Fibroblast of skin of scalp (primary cell): ENCODE measurements at places on chromosomes 16 and 17.
A peak's percentile ranks its signal among the peaks of the same experiment; 100 is the strongest.

DNA sequence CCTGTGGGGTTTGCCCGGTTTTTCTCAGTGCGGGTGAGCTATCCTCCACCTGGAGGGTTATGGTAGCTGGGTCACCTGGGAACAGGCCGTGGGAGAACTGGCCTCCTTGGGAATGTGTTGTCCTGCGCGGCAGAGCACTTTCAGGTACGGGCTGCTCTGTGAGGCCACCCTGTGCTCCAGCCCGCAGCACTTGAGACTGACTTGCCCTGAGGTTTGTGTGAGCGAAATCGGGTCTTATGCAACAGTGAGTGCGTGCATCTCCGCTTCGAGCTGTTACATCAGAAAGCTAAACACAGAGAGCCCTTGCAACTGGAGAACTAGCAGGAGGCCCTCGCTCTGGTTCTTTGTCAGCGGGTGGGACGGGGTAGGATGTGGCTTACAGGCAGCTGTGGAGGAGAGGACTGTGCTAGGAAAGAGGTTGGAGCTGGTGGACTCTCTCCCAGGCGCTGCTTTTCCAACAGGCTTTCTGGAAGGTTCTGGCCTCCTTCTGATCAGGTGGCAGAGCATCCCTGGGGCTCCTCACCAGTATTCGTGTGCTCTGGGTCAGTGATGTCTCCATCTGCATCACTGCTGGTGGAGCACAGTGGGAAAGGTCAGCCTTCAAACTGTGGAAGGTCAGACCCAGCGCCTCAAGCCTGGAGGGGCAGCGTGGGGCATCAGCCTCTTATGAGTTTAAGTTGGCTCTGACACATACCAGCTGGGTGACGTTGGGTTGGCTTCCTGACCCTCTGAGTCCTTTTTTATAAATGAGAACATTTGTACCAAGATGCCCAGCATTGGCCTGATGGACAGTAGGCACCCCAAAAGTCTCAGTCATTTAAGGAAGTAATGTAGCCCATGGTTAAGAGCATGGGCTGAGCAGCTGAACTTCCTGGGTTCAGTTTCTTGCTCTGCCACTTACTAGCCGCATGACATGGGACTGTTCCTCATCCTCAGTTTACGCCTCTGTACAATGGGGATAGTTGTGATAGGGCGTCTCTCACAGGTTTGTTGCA lies 76.3 kb downstream of the KSR1 start:
- peak; percentile 83 for DNase-seq

- no peak for DNase-seq
Observed at GRCh38 chr17:57235124-57235523, 21.2 kb upstream of the MSI2 start.

- DNase-seq = no peak
Observed at GRCh38 chr17:74444406-74444805, 12.5 kb downstream of the GPRC5C start.

DNA sequence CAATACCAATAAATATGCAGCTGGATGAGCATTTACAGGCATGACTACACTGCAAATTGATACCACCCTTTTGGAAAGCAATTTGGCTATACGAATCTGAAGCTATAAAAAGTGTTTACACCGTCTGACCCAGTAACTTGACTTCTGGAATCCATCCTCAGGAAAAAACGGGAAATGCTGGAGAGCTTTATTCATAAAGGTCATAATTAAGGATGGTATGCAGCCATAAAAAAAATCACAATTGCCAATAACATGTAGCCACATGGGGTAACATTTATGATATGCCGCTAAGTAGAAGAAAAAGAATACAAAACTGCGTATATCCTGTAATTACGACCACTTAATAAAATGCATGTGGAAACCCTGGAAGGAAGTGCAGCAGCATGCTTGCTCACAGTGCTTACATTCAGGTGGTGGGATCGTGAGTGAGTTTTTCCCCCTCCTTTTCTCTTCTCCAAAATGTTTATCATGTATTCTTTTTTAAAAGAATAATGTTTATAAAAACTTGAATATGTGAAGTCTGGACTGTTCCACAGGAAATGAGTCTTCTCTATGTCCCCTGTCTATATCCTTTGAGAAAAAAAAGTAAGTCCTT lies 34.2 kb downstream of the COPRS start:
- peak; percentile 48 for DNase-seq

- no peak for DNase-seq
Observed at GRCh38 chr17:31313982-31314781, at the start of gene EVI2B. Gene EVI2B (minus strand): TSS chr17:31314054. CDS start chr17:31305609, 8,445 bp downstream.

- DNase-seq = no peak
Observed at GRCh38 chr17:64780096-64781013, 118.2 kb upstream of the SMURF2 start.

DNA sequence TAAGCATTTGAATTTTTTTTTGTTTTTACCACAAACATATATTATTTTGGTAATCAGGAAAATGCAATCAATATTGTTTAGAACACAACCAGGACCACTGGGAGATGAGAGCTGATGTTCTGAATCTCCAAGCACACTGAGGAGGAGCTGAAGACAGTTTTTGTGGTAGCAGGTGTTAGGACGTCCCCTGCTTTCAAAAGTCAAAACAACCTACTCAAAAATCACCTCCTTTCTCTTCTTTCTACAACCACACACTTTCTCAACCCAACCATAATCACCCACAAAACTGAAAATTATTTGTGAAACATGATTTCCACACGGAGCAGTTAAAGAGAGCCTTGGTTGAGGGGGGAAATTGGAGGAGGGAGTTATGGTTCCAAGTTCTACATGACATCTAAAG lies 26.7 kb upstream of the CFAP20 start:
- DNase-seq = no peak

DNA sequence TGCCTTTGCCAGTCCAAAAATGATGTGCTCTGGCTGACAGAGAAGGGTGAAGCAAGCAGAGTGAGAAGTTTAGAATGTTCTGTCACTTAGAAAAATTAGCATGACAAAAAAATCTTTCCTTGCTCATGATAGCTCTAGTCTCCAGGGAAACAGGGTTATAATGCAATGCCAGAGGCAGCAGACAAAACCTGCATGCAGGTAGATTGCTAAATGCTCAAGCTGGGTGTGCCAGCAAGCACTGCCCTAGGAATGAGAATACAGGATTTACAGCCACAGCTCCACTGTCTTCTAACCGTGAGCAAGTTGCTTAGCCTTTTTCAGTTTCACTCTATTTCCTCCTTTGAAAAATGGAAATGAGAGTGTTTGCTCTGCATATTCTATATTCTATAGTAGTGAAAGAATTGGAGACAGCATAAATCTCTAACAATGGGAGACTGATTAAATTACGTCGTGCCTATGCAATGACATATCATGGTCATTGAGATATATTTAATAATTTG lies 516.6 kb upstream of the C16orf82 start:
- DNase-seq = no peak

DNA sequence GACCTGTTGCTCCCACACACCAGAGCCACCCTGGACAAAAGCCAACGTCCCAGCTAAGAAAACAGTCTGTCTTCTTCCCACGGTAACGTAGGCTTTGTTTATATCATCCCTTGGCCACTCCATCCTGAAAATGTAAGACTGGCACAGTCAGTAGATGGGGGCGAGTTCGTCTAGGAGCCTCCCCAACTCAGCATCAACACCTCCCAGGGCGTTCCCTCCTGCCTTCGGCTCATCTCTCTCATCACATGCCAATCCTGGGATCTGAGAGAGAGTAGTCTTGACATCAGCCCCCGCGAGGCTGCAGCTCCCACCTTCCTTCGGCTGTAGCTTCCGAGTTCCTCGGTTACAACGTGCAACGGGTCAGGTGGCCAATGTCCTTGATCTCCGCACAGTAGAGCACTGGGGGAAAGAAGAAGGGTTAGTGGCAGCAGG lies 894 bp downstream of the RNF227 start:
- DNase-seq = no peak

DNA sequence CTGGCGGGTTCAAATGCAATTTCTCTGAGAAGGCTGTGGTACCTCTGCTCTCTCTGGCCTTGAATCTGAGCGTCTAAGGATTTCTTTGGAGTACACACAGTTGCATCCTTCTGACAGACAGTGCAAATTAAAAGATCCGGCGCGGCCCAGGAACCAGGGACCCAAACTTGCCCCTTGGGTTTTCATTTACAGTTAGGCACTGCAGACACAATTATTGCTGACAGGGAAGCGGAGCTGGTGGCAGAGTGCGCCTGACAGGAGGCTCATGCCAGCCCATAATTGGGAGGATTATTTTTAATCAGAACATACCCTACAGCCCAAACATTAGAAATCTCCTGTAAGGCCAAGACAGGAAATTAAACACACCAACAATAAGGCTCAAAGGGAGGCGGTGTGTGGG lies 1023.4 kb upstream of the RBFOX1 start:
- no peak for DNase-seq

GRCh38 chr16:87366288-87366687 lies 17.3 kb downstream of the FBXO31 start:
- no peak for DNase-seq

DNA sequence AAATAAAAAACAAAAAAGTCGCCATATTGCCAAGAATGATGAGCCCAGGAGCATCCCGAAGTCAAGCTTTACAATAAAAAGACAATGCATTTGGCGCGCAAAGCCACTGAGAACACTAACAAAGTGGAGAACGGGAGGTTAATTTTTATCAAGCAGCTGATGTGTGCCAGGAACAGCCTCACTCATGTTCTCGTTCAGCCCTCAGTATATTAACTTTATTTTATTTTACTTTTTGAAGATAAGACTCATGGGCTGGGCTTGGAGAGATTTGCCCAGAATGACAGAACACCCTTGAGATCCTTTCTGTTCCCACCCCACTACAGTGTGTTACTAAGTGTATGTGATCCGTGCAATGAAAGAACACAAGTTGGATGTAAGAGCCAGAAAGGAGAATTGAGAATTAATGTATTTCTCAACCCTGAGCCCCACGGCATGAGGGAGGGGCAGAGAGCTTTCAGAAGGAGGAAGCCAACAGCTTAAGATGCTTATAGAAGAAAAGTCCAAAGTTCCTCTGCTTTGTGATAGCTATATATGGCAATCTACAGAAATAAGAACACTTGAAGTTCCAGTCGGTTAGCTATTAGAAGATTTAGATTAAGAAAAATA lies 48.4 kb downstream of the COTL1 start:
- DNase-seq = no peak

DNA sequence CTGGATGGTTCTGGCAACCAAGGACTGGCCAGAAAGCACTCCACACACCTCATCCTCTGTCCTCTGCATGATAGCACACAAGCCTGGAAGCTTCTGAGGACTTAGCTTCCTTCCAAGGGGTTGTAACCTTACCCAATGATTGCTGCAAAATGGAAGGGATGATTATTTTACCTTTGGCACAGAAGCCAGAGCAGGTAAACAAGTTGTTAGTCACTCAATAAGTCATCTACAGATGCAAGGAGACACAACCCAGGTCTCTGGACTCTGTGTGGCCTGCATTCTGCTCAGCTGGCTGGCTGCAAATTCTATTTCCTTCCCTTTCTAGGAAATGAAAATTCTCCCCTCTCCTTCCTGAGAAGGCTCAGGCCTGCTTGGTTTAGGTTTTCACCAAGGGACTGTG lies 26.7 kb upstream of the DYNLL2 start:
- no peak for DNase-seq

GRCh38 chr17:27323538-27324215 lies 29.8 kb downstream of the WSB1 start:
- peak; percentile 40 for DNase-seq

DNA sequence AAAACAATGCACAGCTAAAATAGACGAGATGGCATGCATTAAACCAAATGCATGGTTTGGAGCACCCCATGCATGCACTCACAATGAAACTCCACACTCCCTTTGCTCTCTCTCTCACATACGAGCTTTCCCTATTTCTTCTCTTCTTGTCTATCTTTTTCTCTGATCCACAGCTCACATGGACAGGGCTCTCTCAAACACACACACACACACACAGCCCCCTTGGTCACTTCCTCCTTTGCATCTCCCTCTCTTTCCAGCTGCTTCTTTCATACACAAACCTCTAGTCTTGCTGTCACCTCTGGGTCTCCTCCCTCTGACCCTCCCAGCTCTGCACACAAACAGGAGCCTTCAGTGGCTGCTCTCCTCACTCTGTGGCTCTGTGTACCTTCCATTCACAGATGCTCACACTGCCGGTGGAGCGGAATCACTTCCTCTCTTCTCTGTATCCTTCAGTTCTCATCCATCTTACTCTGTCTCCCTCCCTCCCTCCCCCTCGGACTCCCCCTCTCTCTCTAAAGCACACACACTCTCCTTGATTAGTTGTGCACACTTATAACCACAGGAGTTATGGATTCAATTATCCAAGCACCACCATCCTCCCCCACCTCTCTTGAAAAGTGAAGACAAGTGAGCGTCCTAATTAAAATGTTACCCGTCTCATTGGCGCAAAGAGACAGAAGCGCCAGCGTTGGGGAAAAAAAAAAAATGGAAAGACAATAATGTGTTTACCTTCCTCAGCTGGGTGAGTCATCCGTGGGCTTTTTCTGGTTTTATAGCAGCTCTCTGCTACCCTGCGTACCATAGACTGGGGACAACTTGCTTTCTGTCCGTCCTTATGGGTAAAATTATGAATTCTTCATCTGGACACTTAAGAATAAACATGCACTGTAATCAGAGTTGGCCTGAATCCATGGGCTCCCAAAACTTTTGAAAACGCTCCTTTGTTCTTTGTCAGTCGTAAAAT lies 90.8 kb downstream of the SHISA6 start:
- peak; percentile 32 for DNase-seq

DNA sequence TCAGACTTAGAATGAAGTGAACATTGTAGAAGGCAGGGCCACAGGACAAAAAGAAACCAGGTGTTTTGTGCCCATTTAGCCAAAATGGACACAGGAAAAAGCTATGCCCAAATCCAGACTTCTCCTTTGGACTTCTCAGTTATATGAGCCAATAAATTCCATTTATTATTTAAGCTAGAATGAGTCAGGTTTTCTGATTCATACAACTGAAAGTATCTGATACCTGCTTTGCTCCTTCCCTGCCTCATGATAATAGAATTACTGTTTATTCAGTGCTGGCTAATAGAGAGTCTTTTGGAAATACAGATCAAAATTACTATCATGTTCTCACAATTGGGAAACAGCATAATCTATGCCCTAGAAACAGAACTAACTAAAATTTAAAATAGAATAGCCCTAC lies 8.7 kb upstream of the CPD start:
- no peak for DNase-seq

- peak; percentile 46 for DNase-seq
Observed at GRCh38 chr16:4358831-4359561, 7.9 kb upstream of the PAM16 start.

- DNase-seq = no peak
Observed at GRCh38 chr16:80989801-80990200, 16.9 kb downstream of the CMC2 start.
